ENCODE measurements at places on chromosomes 13 and 19. TPM values are rescaled to one million over a fixed set of nuclear protein-coding genes. Genes with fewer than 3 reads are reported as not detected.
A peak's percentile ranks its signal among the peaks of the same experiment; 100 is the strongest.

The IFNL1 gene
- not detected for polyA plus RNA-seq

The KCNN4 gene
- 17.2 TPM for polyA plus RNA-seq

The PCDH9 gene
- 51.1 TPM for polyA plus RNA-seq

The NLRP11 gene
- 0.16 TPM for polyA plus RNA-seq

The FUT2 gene
- not detected for polyA plus RNA-seq

The ZNF558 gene
- not detected for polyA plus RNA-seq

The HDGFL2 gene
- 0.91 TPM for polyA plus RNA-seq

The GNG7 gene
- 64.0 TPM for polyA plus RNA-seq

The ZNF302 gene
- polyA plus RNA-seq: 21.1 TPM

GRCh38 chr13:20116213-20116612 is 44.6 kb downstream of the GJA3 start:
- H3K27ac ChIP-seq: no peak overlapping the region
- H3K4me3 ChIP-seq: no peak overlapping the region
- peaks cover 2% of the 10 kb centered on the region for H3K27me3 ChIP-seq
- H3K36me3 ChIP-seq: no peaks in the 10 kb centered on the region
- peaks cover 18% of the 10 kb centered on the region for H3K4me1 ChIP-seq
- DNase-seq: no peak

DNA sequence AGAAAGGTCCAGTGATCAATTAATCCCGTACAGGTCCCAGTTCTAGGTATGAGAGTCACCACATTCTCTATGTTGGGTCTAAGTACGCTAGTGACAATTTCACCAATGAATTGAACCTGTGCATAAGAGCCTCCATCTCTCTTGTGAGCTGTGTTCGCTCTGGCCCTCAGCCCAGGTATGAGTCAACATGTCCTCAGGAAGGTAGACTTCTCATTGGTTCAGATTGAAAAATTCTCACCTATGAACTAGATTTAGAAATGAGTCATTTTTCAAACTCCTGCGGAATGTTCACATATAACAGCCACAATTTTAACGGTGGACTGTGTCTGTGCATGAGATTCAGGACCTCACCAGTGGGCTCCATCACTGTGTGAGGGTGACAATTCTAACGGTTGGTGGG is 12.7 kb upstream of the ZNF43 start:
- H3K4me1 ChIP-seq: peaks cover 22% of the 10 kb centered on the region
- no peak overlapping the region for H3K4me3 ChIP-seq
- H3K27ac ChIP-seq: peak overlapping the region; percentile 4
- H3K36me3 ChIP-seq: no peaks in the 10 kb centered on the region

DNA sequence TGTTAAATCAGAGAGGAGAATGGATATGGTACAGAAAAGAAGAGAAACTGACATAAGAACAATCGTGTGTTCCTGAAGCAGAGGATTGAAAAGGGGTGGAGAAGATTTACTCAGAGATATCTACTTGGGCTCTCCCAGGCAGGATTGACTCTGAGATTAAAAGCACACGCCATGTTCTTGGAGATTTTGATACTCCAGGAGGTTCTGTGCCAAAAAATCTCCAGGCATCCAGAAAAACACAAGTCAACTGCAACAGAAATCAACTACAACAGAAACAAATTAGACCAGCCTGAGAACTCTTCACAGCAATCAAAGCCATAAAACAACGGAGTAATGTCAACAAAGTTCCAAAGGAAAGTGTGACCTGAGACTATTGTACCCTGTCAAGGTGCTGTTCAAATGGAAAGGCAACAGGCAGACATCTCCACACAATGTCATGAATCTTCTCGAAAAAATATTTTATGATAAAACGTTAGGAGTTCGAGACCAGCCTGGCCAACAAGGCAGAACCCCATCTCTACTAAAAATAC is 104.2 kb downstream of the UBL3 start:
- H3K36me3 ChIP-seq: no peaks in the 10 kb centered on the region
- H3K4me1 ChIP-seq: peaks cover 10% of the 10 kb centered on the region
- no peak for DNase-seq
- no peak overlapping the region for H3K4me3 ChIP-seq
- H3K27ac ChIP-seq: no peak overlapping the region
- H3K27me3 ChIP-seq: peaks cover 29% of the 10 kb centered on the region

DNA sequence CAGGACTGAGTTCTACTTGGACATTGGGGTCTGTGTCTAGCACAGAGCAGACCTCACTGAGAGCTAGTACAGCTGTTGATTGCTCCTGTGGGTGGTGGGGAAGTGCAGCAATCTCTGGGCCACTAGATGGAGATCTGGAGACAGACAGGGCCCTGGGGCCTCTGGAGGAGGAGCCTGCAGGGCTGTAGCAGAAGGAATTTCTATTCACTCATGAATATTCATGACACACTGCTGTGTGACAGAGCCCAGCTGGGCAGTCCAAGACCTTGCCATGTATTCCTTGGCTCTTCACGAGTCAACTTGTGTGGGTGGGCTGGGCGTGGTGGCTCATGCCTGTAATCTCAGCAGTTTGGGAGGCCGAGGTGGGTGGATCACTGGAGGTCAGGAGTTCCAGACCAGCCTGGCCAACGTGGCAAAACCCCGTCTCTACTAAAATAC is 37.5 kb downstream of the SUGP2 start:
- H3K4me1 ChIP-seq: peaks cover 4% of the 10 kb centered on the region
- DNase-seq: no peak
- no peak overlapping the region for H3K4me3 ChIP-seq
- no peak overlapping the region for H3K27ac ChIP-seq

DNA sequence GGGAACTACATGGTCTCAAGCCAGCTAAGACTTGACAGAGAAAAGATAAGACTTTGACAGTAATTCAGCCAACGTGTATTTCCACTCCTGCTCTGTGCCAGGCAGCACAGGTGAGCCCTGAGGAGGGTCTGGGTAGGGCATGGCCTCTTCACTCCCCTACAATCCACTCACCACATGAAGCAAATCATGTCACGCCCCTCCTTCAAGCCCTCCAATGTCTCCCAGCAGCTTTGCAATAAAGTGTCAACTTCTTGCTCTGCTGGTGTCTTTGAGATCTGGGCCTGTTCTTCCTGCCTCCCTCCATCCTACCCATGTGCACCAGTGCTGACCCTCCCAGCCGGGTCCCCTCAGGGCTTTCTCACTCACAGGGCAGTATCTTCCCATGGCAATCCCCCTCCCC is 58.5 kb downstream of the CCDC70 start:
- peaks cover 3% of the 10 kb centered on the region for H3K4me1 ChIP-seq
- no peaks in the 10 kb centered on the region for H3K27me3 ChIP-seq
- H3K4me3 ChIP-seq: no peak overlapping the region
- H3K27ac ChIP-seq: no peak overlapping the region
- H3K36me3 ChIP-seq: no peaks in the 10 kb centered on the region
- DNase-seq: no peak

DNA sequence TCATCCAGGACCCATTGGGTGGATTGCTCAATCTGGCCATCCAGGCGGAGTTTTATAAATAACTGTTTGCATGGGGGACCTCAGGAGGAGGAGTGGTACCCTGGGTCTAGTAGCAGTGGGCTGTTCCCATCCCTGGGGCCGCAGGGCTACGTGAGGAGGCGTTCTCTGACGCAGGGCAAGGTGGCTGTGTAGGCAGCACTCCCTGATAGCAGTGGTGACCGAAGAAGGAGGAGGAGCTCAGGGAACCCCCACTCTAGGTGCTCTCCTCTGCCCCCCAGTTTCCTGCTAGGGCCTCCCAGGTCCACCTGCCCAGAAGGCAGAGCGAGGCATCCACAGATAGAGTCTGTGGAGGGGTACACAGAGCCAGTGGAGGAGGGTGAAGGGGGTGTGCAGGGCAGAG is 64.1 kb downstream of the CCNE1 start:
- H3K27me3 ChIP-seq: peaks cover 11% of the 10 kb centered on the region
- no peaks in the 10 kb centered on the region for H3K36me3 ChIP-seq
- no peak for DNase-seq
- peaks cover 22% of the 10 kb centered on the region for H3K4me1 ChIP-seq

- peaks cover 61% of the 10 kb centered on the region for H3K4me1 ChIP-seq
- no peaks in the 10 kb centered on the region for H3K27me3 ChIP-seq
- DNase-seq: peak; percentile 35
- no peak overlapping the region for H3K4me3 ChIP-seq
Observed at GRCh38 chr19:5967994-5968430, 9.9 kb downstream of the RANBP3 start.

DNA sequence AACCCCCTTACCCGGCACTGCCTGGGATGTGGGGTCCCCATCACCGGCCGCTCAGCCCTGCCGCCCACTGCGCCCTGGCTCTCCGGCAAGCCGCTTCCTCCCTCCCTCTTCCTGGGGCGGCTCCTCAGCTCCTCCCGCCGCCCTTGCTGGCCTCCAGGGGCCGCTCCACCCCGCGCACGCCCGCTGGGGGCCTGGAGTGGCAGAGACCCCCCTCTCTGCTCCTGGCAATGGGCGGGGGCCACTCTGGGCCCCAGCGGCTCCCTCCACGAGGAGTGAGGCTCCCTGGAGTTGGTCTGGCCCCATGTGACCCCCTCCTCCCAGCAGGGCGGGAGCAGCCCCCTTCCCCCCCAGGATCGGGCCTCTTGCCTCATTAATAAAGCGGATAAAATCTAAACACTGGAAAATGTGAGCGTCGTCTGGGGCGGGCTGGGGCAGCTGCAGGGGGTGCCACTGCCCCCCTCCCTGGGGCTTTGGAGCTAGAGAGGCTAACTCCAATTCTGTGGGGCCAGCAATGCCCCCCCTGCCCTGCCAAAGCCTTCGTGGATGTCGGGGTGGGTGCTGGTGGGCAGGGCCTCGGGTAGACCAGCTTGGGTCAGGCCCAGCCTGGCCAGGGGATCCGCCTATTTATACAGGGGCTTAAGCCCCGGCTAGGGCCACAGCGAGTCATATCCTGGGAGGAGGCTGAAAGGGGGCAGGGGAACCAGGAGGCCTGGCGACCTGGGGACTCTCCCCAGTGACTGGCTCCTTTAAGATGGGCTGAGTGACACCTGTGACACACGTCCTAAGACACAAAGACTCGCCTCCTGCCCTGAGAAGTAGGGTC is at the start of gene PTGER1:
PTGER1 (minus strand) TSS at position 104 of the 823 bp plus-strand sequence. CDS start 1,034 bp downstream, outside the sequence.
- no peak for DNase-seq
- H3K4me3 ChIP-seq: no peak within 1 kb of the TSS
- peaks cover 43% of the 10 kb centered on the region for H3K27me3 ChIP-seq
- H3K27ac ChIP-seq: peak within 1 kb of the TSS; percentile 67
- peaks cover 30% of the 10 kb centered on the region for H3K4me1 ChIP-seq
- H3K36me3 ChIP-seq: no peaks in the 10 kb centered on the region

- peak overlapping the region; percentile 56 for H3K27ac ChIP-seq
- no peak overlapping the region for H3K4me3 ChIP-seq
- peaks cover 4% of the 10 kb centered on the region for H3K4me1 ChIP-seq
- DNase-seq: no peak
- H3K27me3 ChIP-seq: no peaks in the 10 kb centered on the region
Observed at GRCh38 chr13:32495841-32496240, 42.8 kb downstream of the N4BP2L2 start.

GRCh38 chr19:4241824-4242430 is 5.0 kb upstream of the YJU2 start:
- peaks cover 7% of the 10 kb centered on the region for H3K36me3 ChIP-seq
- H3K4me1 ChIP-seq: peaks cover 17% of the 10 kb centered on the region
- no peak overlapping the region for H3K27ac ChIP-seq
- H3K4me3 ChIP-seq: no peak overlapping the region

DNA sequence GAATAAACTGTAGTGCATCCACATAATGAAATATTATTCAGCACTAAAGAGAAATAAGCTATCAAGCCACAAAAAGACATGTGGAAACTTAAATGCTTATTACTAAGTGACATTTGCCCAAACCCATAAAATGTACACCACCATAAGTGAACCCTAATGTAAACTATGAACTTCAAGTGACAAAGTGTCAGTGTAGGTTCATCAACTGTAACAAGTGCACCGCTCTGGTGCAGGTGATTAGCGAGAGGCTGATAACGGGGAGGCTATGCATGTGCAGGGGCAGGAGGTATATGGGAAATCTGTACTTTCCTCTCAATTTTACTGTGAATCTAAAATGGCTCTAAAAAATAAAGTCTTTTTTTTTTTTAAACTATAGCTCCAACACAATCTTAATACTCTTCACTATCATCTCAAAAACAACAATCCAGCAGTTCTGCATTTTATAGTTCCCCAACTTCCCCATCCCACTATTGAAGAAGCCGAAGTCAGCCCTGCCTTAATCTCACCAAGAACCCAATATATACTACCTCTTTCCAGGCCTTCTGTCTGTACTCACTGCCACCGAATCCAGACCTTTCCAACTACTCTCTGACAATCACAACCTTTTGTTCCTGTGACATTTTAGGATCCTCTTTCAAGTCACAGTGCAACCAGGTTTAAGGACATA is 22.6 kb downstream of the ELF1 start:
- peak overlapping the region; percentile 85 for H3K27ac ChIP-seq

GRCh38 chr19:37706052-37706605 is 13.4 kb downstream of the ZNF607 start:
- H3K27me3 ChIP-seq: no peaks in the 10 kb centered on the region
- H3K27ac ChIP-seq: no peak overlapping the region
- no peak overlapping the region for H3K4me3 ChIP-seq
- peaks cover 3% of the 10 kb centered on the region for H3K4me1 ChIP-seq
- no peak for DNase-seq

GRCh38 chr13:103406967-103407366 is 340.8 kb upstream of the SLC10A2 start:
- no peaks in the 10 kb centered on the region for H3K27me3 ChIP-seq
- no peak overlapping the region for H3K4me3 ChIP-seq
- H3K36me3 ChIP-seq: no peaks in the 10 kb centered on the region
- no peaks in the 10 kb centered on the region for H3K4me1 ChIP-seq
- no peak overlapping the region for H3K27ac ChIP-seq

- no peaks in the 10 kb centered on the region for H3K27me3 ChIP-seq
- no peaks in the 10 kb centered on the region for H3K36me3 ChIP-seq
- peak overlapping the region; percentile 97 for H3K4me3 ChIP-seq
- H3K4me1 ChIP-seq: peaks cover 58% of the 10 kb centered on the region
Observed at GRCh38 chr19:58518256-58519086, 1.1 kb downstream of the ZBTB45 start.

DNA sequence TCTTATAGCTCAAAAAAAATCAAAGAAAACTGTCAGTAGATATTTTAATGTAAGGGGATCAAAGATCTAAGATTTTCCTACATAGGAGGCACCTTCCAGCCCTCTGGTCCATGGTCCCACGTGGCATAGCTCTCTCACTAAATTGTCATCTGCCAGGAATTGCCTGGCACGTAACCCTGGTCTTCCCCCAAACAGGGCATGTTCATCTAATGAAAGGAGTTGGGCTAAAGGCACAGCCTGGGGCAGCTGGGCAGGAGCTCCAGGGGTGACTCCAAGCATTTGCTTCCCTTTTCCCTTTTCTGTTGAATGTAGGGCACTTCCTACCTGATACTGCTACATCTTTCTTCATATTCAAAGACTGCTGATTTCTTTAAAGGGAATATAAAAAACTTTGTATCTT is 148.7 kb downstream of the COL4A1 start:
- no peak overlapping the region for H3K4me3 ChIP-seq
- no peak overlapping the region for H3K27ac ChIP-seq
- no peak for DNase-seq
- no peaks in the 10 kb centered on the region for H3K36me3 ChIP-seq

- no peak for DNase-seq
- no peak overlapping the region for H3K4me3 ChIP-seq
- H3K36me3 ChIP-seq: no peaks in the 10 kb centered on the region
- no peak overlapping the region for H3K27ac ChIP-seq
Observed at GRCh38 chr13:44397766-44398223, 24.2 kb downstream of the SERP2 start.

GRCh38 chr19:47070756-47071155 is 22.3 kb upstream of the TMEM160 start:
- no peak for DNase-seq
- H3K4me1 ChIP-seq: peaks cover 9% of the 10 kb centered on the region
- H3K27ac ChIP-seq: no peak overlapping the region
- no peaks in the 10 kb centered on the region for H3K27me3 ChIP-seq
- no peaks in the 10 kb centered on the region for H3K36me3 ChIP-seq

GRCh38 chr19:10764340-10764894 is 46.5 kb downstream of the DNM2 start:
- H3K4me1 ChIP-seq: peaks cover 87% of the 10 kb centered on the region
- H3K27me3 ChIP-seq: no peaks in the 10 kb centered on the region
- H3K27ac ChIP-seq: peak overlapping the region; percentile 97
